ENCODE measurements at places on chromosomes 2 and 18. TPM values are rescaled to one million over a fixed set of nuclear protein-coding genes. Genes with fewer than 3 reads are reported as not detected.

GRCh38 chr2:58730764-58731487, 489.8 kb upstream of the FANCL start:
- H3K4me1 ChIP-seq = no peaks in the 10 kb centered on the region
- no peak overlapping the region for H3K4me3 ChIP-seq
- DNase-seq = no peak
- no peaks in the 10 kb centered on the region for H3K36me3 ChIP-seq

The SPATA3 gene
- polyA plus RNA-seq = not detected

- H3K36me3 ChIP-seq = no peaks in the 10 kb centered on the region
- no peaks in the 10 kb centered on the region for H3K27me3 ChIP-seq
- H3K27ac ChIP-seq = peak overlapping the region; percentile 90
- peak; percentile 71 for DNase-seq
Observed at GRCh38 chr2:42102024-42102590, 54.3 kb downstream of the PKDCC start.

DNA sequence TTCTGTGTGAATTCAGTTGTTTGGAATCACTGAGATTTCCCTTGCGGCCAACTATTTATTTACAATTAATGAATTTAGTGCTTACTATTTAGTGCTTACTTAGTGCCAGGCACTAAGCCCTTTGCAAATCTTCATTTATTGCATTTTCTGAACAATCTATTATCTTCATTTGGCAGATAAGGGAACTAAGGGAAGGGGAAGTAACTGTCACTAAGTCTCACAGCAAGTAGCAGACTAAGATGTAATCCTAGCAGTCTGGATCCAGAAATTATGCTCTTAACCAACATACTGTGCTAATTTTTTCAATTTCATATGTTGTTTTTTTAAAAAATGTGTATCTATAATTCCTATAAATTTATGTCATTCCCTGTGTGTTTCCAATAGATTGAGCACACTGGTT, 214.4 kb upstream of the EPC2 start:
- no peaks in the 10 kb centered on the region for H3K36me3 ChIP-seq
- H3K4me3 ChIP-seq = no peak overlapping the region
- no peaks in the 10 kb centered on the region for H3K27me3 ChIP-seq
- DNase-seq = no peak

- no peaks in the 10 kb centered on the region for H3K27me3 ChIP-seq
- H3K36me3 ChIP-seq = no peaks in the 10 kb centered on the region
- no peak for DNase-seq
- H3K4me3 ChIP-seq = no peak overlapping the region
- no peaks in the 10 kb centered on the region for H3K4me1 ChIP-seq
Observed at GRCh38 chr18:52617931-52618330, 277.9 kb downstream of the DCC start.

DNA sequence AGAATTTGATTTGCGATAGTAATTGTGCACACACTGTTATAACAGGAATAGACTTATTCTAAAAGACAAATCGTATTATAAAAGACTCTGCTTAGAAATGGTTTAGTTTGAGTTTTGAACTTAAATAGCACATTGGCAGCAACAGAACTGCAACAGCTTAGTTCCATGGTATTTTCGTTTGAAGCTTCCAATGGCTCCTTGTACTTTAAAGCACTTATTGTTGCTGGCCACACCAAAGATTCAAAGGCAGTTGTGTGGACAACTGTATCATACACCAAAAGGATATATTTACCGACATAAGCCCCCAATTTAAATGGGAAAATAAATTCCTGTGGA, 627 bp downstream of the WIPF1 start:
- no peak overlapping the region for H3K4me3 ChIP-seq
- H3K36me3 ChIP-seq = no peaks in the 10 kb centered on the region
- no peak overlapping the region for H3K27ac ChIP-seq
- no peaks in the 10 kb centered on the region for H3K4me1 ChIP-seq
- DNase-seq = no peak

The UGT1A10 gene
- polyA plus RNA-seq = 0.14 TPM

The SH3RF3 gene
- polyA plus RNA-seq = 8.7 TPM

DNA sequence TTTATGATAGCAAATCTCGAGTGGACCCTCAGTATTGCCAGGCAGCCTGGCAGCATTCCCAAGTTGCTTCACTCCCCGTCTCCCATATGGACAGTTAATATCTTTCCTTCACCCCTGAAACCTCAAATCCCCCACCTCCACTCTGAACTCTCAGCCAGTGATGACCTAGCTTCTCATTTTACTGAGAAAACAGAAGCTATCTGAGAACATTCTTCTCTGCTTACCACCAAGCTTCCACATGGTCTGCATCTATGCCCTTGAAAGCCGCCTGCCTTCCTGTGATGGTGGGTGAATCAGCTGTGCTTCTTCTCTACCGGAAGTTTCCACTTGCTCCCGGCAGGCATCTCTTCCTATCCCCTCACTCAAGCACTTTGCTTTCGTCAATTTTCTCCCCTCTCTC, 529.2 kb downstream of the EPHA4 start:
- H3K4me3 ChIP-seq = no peak overlapping the region
- no peaks in the 10 kb centered on the region for H3K4me1 ChIP-seq
- no peaks in the 10 kb centered on the region for H3K27me3 ChIP-seq
- H3K27ac ChIP-seq = no peak overlapping the region
- no peaks in the 10 kb centered on the region for H3K36me3 ChIP-seq

- no peak for DNase-seq
- H3K4me3 ChIP-seq = no peak overlapping the region
- H3K27ac ChIP-seq = no peak overlapping the region
- peaks cover 25% of the 10 kb centered on the region for H3K4me1 ChIP-seq
- no peaks in the 10 kb centered on the region for H3K36me3 ChIP-seq
Observed at GRCh38 chr2:231399046-231399852, 3.7 kb downstream of the B3GNT7 start.

GRCh38 chr2:27261926-27262298, 935 bp downstream of the SLC30A3 start:
- no peak overlapping the region for H3K4me3 ChIP-seq
- no peak overlapping the region for H3K27ac ChIP-seq
- peaks cover 69% of the 10 kb centered on the region for H3K27me3 ChIP-seq
- H3K4me1 ChIP-seq = no peaks in the 10 kb centered on the region
- no peak for DNase-seq

GRCh38 chr18:46061387-46061786, 10.7 kb downstream of the PSTPIP2 start:
- H3K4me1 ChIP-seq = no peaks in the 10 kb centered on the region
- no peaks in the 10 kb centered on the region for H3K27me3 ChIP-seq
- no peak overlapping the region for H3K4me3 ChIP-seq
- H3K27ac ChIP-seq = no peak overlapping the region
- no peaks in the 10 kb centered on the region for H3K36me3 ChIP-seq

DNA sequence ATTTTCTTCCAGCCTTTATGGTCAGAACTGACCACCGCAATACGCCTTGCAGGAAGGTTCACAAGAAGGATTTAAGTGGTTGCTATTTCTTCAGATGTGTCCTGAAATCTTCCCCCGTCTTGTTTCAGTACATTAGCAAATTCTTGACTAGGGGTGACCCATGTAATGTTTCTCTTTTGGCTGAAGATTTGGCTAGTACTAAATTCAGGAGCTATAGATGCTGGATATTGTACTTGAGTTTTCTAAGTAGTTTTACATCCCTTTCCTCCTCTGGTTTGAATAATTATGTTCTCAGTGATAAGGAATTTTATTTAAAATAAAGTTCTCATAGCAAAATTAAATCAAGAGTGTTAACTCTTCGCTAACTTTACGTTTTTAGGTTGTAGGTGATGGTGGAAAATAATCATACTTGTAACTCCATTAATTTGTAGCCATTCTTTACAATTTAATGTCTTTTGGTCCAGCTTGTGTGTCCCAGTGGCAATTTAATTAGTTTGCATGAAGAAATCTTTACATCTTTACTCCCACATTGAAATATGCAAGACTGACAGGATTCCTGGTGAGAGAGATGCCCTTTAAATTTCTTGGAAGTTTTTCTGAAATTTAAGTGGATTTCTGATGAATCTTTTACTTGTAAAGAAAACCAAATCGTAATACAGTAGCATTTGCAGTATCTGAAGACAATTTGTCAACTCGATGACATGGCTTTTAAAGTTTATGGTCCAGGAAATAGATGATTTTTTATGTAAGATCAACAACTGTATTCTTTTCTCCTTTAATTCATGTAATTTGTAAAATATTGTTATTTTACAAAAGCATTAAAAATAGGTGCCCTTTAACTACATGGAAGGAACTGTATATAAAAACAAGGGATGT, 2.8 kb downstream of the PHLPP1 start:
- no peak for DNase-seq
- H3K4me1 ChIP-seq = peaks cover 12% of the 10 kb centered on the region
- no peak overlapping the region for H3K27ac ChIP-seq
- H3K4me3 ChIP-seq = no peak overlapping the region
- H3K27me3 ChIP-seq = no peaks in the 10 kb centered on the region

DNA sequence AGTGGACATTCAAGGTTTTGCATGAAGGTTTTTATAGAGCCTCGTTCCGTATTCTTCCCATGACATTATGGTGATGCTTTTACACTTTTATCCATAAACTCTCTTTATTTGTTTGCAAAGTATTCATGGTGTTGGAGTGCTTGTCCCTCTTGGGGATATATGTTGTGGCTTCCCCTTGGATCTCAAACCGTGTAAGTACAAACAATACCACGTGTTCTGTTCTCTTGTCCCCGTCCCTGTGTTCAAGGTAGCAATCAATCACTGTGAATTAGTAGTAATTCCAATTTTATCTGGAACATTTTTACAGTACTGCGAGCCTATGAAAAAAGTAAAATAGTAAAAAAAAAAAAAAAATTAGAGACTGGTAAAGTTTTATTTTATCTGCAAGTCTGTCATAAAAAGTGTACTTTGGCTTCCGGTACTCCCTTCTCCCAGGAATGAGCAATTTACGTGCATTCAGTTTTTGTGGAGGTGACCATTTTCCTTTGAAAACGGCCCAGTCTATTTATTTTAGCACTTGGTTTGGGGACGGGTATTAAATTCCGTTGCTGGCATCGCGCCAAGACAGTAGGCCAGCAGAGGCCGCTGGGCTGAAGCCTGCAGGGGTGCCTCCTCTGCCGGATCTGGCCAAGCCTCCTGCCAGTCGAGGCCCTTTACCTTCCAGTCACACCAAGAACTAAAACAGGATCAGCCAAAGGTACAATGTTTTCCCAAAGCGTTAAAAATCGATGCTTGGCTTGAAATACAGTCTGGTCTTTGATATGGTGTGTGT, 175.7 kb downstream of the SOCS6 start:
- DNase-seq = peak; percentile 83
- no peaks in the 10 kb centered on the region for H3K36me3 ChIP-seq
- H3K4me3 ChIP-seq = no peak overlapping the region
- no peak overlapping the region for H3K27ac ChIP-seq

GRCh38 chr2:105428387-105429018, 29.7 kb upstream of the FHL2 start:
- H3K27me3 ChIP-seq = no peaks in the 10 kb centered on the region
- no peak for DNase-seq
- H3K4me3 ChIP-seq = no peak overlapping the region
- H3K36me3 ChIP-seq = no peaks in the 10 kb centered on the region
- H3K27ac ChIP-seq = no peak overlapping the region

GRCh38 chr18:5097116-5097703, 99.8 kb downstream of the AKAIN1 start:
- H3K4me3 ChIP-seq = no peak overlapping the region
- no peak overlapping the region for H3K27ac ChIP-seq
- no peak for DNase-seq

GRCh38 chr2:159894145-159894838, 96.3 kb upstream of the CD302 start:
- peaks cover 26% of the 10 kb centered on the region for H3K4me1 ChIP-seq
- H3K4me3 ChIP-seq = no peak overlapping the region
- DNase-seq = no peak
- H3K27ac ChIP-seq = no peak overlapping the region
- H3K36me3 ChIP-seq = no peaks in the 10 kb centered on the region

DNA sequence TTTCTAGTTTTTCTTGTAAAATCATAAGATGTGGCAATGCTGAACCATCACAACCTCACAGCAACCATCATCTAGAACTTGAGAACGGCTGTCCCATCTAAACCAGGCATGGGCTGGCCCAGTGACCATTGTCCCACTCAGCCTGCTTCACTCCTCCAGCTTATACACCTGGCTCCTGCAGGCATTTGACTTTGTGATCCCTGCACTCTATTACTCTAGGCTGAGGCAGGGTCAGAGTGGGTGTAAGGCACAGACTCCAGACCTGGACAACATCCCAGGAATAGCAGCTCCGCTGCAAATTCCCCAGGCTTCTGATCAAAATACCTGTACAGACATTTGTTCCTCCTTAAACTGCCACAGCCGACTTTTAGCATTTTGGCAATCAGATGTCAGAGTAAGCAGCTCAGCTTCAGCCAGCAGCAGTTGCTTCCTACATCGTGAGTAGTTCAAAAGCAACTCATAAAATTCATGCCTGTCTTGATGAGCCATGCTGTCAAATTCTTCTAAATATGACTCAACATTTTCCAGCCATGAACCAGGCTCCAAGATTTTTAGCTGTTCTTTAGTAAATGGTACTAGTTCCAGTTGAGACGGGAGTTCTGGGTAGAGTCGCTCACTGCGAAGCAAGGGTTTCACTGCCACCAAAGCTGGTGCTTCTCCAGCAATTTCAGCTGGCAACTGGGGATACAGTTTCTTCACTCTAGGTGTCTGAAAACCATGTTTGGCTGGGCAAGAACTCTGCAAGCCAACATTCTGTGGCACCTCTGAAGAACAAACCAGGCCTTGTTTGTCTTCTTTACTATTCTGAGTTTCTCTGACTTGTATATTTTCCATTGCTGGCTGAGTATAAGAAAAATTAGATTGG, 12.8 kb downstream of the EPG5 start:
- no peaks in the 10 kb centered on the region for H3K27me3 ChIP-seq
- H3K4me1 ChIP-seq = no peaks in the 10 kb centered on the region
- H3K27ac ChIP-seq = no peak overlapping the region
- peaks cover 26% of the 10 kb centered on the region for H3K36me3 ChIP-seq

The IRS1 gene
- polyA plus RNA-seq = 3.1 TPM

DNA sequence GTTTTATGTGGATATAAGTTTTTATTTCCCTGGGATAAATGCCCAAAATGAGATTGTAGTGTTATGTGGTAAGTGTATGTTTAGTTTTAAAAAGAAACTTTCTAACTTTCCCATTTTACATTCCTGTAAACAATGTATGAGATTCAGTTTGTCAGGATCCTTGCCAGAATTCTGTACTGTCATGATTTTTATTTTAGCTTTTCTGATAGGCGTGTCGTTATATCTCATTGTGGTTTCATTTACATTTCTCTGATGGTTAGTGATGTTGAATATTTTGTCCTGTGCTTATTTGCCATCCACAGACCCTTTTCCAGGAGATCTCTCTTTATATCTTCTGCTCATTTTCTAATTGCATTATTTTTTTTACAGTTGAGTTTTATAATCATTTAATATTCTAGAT, 245.6 kb upstream of the CDH2 start:
- no peaks in the 10 kb centered on the region for H3K27me3 ChIP-seq
- no peak overlapping the region for H3K4me3 ChIP-seq
- no peak overlapping the region for H3K27ac ChIP-seq
- H3K36me3 ChIP-seq = no peaks in the 10 kb centered on the region
- no peak for DNase-seq
- H3K4me1 ChIP-seq = no peaks in the 10 kb centered on the region

DNA sequence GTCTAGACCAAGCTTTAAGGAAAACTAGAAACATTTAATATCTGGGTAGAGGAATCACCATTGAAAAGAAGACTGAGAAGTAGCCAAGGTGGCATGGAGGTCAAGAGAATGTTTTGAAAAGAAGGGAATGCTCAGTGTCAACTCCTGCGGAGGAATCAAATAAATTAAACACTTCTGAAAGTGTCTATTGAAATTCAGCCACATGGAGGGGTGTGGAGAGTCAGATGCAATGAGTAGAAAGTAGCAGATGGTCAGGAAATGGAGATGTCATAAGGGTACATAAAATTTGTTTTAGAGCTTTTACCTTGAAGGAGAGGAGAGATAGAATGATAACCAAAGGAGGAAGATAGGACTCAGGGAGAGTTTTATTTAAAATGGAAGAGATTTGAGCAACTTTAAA, 35.1 kb downstream of the NLRC4 start:
- H3K27me3 ChIP-seq = no peaks in the 10 kb centered on the region
- H3K4me3 ChIP-seq = no peak overlapping the region
- no peak overlapping the region for H3K27ac ChIP-seq
- H3K4me1 ChIP-seq = no peaks in the 10 kb centered on the region
- no peak for DNase-seq

The PROKR1 gene
- not detected for polyA plus RNA-seq
